Glutamatergic neuron (in vitro differentiated cells): ENCODE measurements at places on chromosomes 4 and X. TPM values are rescaled to one million over a fixed set of nuclear protein-coding genes. Genes with fewer than 3 reads are reported as not detected.

- no peaks in the 10 kb centered on the region for H3K4me1 ChIP-seq
- H3K27ac ChIP-seq: no peak overlapping the region
- no peaks in the 10 kb centered on the region for H3K27me3 ChIP-seq
Measured at GRCh38 chr4:73438048-73438447, 2.0 kb downstream of the AFP start.

DNA sequence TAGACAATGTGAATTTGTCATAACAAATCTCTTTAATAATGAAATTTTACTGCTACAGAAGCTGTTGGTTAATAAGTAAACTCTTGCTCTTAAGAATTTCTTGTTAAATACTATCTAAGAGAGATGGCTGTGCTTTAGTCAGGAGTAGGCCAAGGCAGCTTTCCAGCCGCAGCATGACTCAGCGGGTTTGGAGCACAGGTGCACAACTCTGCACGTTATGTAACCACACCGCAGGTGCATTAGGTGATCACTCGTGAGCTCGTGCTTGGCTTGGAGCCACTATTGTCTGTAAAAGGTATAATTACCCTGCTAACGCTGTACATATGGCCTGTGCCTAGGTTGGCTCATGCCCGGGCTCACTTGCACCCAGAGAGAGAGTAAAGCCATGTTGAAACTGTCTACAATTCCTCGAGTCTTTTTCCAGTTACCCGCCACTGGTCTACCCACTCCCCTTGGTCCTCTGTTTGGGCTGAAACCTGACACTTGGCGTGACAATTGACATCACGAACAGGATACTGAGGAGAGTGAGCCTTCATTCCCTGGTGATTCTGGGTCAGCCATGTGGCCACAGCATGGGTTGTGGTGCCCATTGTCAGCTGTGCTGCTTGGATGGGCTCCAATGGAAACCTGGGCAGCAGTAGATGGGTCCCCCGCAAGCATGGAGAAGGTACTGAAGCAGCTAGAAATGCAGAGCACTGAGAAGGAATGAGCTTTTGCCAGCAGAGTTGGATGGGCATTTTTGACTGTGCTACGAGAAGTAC is 18.4 kb upstream of the ANAPC4 start:
- H3K36me3 ChIP-seq: peaks cover 7% of the 10 kb centered on the region
- peaks cover 5% of the 10 kb centered on the region for H3K27me3 ChIP-seq
- peaks cover 4% of the 10 kb centered on the region for H3K4me1 ChIP-seq
- no peak for DNase-seq

The VCX gene
- 1.1 TPM for total RNA-seq

The PFKFB1 gene
- total RNA-seq: 1.1 TPM
